ENCODE measurements at places on chromosomes 13 and 19.

DNA sequence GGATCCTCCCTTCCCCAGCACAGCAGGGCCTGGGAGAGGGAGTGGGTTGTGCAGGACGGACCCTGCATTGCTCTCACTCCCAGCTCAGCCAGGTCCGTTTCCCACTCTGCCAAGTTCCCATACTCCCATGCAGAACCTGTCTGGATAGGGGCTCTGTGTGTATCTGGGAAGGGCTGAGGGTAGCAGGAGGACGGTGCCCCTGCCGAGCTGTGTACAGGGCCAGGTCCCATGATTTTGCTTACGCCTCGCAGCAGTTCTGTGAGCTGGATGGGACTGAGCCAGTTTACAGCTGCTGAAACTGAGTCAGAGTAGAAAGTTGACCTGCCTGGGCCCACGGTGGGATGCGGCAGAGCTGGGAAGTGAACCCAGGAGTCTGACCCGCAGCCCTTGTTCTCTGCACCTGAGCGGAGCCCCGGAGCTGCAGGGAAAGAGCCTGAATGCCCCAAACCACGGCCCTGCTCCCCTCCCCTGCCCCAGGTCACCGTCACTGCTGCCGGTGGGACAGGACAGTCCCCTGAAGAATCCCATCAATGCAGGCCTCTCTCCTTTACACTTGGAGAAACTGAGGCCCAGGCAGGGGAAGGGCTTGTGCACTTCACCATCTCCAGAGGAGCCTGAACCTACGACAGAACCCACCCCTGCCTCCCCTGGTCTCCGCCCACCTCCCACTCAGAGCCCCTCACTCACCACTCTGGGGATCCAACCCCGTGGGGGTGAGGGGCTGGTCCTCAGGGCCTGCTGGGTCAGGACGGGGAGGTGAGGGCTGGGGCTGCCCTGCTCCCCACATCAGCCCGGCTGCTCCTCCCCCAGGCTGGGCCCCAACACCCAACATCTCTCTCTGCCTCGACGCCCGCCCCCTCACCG lies 3.5 kb downstream of the LILRB5 start:
- no peak for DNase-seq

GRCh38 chr13:113628291-113629270 lies 29.4 kb downstream of the ATP4B start:
- DNase-seq = no peak

DNA sequence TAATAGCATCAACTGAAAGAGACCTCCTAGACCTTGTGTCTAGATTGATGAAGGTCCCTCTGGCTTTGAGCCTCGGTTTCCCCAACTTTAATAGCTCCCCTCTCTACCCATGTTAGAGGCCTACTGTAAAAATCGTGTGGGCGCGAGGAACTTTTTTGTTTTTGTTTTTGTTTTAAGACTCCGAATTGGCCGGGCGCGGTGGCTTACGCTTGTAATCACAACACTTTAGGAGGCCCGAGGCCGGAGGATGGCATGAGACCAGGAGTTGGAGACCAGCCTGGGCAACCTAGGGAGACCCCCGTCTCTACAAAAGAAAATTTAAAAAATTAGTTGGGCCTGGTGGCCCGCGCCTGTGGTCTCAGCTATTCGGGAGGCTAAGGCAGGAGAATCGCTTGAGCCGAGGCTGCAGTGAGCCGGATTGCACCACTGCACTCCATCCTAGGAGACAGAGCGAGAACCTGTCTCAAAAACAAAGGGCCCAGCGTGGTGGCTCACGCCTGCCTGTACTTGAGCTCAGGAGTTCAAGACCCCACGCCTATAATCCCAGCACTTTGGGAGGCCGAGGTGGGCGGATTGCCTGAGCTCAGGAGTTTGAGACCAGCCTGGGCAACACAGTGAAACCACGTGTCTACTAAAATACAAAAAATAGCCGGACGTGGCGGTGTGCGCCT lies 858 bp upstream of the PPP6R1 start:
- DNase-seq = no peak

DNA sequence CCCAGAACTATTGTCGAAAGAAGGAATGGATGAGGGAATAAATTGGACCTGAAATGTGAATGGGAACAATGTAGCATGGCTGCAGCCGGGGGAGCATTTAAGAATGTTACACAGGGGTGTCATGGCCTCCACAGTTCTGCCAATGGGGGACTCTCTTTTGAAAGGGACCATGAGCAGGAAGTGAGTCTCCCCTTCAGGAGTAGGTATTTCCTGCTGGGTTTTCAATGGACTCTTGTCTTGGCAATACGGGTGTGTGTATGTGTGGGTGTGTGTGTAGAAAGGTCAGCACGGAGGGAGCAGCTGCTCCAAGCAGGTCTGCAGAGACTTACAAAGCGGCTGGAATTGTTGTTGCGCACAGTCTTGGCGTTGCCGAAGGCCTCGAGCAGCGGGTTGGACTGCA lies 24.4 kb downstream of the MYO1F start:
- DNase-seq = peak; percentile 27

DNA sequence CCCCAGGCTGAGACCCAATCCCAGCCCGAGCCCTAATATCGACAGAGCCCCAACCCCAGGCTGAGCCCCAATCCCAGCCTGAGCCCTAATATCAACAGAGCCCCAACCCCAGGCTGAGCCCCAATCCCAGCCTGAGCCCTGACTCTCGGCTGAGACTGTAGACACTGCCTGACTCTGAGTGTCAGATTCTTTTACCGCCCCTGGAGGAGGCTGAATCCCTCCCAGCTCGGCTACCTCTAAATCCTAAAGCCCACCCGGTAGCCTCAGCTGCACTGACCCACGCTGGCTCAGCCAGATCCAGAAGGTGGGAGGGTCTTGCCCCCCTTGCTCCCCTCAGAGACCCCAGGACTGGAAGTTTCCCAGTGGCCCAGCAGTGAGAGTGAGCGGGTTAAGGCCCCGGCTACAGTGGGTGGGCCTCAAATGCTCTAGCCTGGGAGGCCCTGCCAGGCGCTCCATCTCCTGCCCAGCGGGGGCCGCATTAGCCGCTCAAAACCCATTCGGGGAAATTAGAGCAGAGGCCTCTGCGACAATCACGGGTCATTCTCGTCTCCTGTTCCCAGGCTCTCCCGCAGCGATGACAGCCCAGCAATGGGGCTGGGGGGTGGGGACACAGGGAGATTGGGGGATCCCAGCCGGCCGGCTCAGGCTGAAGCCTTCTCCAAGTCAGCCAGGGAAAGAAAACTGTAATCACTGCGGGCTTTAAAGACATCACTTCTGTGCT lies 43.8 kb downstream of the ZNRF4 start:
- no peak for DNase-seq

- no peak for DNase-seq
These were observed 25.6 kb downstream of the UBXN6 start for GRCh38 chr19:4431808-4432674.

All from brain microvascular endothelial cell (primary cell).